ENCODE measurements at places on chromosomes 3 and 15.

GRCh38 chr15:28006116-28006905 is 92.8 kb downstream of the OCA2 start:
- no peak for DNase-seq

- no peak for DNase-seq
Measured at GRCh38 chr15:27541581-27541980, 557.5 kb downstream of the OCA2 start.

DNA sequence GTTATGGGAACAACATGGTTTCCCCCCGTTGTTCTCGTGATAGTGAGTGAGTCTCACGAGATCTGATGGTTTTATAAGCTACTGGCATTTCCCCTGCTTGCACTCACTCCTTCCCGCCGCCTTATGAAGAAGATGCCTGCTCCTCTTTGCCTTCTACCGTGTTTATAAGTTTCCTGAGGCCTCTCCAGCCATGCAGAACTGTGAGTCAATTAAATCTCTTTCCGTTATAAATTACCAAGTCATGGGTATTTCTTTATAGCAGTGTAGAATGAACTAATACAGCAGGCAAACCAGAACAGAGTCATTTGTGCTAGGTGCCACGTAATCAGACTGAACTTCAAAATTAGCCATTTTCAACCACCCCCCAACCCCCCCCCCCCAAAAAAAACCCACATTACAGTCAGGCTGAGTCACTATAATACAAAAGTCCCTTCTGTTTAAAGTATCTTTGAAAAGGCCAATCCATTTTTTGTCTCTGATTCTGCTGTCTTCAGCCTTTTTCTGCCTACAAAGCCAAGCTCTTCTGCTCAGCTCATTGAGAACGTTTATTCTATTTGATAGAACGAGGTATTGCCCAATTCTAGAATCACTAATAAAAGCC is 4.1 kb downstream of the OR4F6 start:
- no peak for DNase-seq

GRCh38 chr3:56005196-56005805 is 463.0 kb downstream of the ERC2 start:
- DNase-seq = no peak

- no peak for DNase-seq
Measured at GRCh38 chr3:57958642-57959422, 49.4 kb upstream of the FLNB start.

DNA sequence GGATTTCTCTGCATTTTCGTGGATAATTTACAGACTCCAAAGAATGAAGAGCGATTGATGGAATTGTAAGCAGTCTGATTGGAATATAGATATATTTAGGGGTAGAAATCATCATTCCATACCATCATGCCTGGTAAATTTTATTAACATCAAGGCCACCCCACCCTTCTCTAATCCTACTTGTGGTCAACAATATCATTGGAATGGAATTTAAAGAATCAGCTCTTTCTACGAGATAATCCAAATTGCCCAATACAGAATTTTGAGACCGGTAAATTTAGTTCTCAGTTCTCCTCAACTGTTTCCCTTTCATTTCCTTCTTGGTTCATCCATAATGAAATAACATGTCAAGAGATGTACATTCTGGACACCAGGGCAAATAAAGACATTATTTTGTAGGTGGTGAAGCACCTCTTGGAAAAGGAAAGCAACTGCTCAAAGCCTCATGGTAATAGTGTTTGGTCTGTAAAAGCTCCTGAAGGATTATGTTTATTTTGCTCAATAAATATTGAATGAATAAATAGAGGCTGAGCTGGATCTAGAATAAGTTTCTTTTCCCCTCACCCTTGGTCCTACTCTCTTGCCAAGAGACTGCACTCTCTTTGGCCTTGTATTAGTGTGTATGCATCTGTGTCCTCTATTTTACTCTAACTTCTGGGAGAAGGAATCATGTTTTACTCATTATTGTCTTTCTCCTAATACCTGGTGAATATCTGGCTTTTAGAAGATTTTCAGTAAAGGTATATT is 133.7 kb upstream of the BCL6 start:
- DNase-seq = no peak
